ENCODE measurements at places on chromosomes 11 and 22. TPM values are rescaled to one million over a fixed set of nuclear protein-coding genes. Genes with fewer than 3 reads are reported as not detected.
A peak's percentile ranks its signal among the peaks of the same experiment; 100 is the strongest.

DNA sequence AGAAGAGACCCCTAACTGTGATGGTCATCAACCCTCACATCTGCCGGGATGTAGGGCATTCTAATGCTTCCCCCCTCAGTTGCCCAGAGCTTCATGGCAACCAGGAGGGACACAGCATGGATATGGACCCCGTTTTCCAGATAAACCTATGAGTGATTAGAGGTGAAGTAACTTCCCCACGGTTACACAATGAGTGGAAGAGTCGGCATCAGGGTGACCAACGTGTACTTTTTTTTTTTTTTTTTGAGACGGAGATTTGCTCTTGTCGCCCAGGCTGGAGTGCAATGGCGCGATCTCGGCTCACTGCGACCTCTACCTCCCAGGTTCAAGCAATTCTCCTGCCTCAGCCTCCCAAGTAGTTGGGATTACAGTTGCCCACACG is 25.0 kb downstream of the TXN2 start:
- no peak for DNase-seq

DNA sequence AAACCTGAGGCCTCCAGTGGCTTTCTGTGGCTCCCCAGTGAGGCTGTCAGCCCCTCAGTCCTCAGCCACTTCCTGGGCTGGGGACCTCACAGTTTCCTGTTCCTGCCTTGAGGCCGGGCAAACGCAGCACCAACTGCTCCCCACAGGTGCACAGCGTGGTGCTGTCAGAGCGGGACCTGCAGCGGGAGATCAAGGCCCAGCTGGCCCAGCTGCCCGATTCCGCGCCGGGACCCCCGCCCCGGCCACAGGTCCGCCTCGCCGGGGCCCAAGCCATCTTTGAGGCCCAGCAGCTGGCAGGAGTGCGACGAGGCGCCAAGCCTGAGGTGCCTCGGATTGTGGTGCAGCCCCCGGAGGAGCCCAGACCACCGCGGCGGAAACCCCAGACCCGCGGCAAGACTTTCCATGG is 5.4 kb downstream of the TBC1D10C start:
- no peak for DNase-seq

GRCh38 chr22:41576877-41577276 is 12.8 kb downstream of the PMM1 start:
- DNase-seq = peak; percentile 73

GRCh38 chr22:44192816-44193534 is 12.2 kb downstream of the PARVG start:
- DNase-seq = peak; percentile 64

DNA sequence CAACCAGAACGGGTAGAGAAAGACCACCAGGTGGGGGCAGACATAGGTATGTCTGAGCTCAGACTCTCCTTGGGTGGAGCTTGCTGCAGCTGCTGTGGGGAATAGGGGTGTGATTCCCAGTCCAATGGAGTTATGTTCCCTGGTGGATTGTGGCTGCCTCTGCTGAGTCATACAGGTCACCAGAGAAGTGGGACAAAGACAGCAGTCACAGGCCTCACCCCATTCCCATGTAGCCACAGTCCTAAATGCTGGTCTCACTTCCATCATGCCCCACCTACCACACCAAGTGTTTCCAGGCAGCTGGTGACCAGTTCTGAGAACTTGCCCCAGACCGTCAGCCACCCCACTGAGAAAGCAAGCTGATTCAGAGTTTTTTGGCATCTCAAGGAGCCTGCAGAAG is 17.5 kb downstream of the OR52E5 start:
- DNase-seq = no peak

DNA sequence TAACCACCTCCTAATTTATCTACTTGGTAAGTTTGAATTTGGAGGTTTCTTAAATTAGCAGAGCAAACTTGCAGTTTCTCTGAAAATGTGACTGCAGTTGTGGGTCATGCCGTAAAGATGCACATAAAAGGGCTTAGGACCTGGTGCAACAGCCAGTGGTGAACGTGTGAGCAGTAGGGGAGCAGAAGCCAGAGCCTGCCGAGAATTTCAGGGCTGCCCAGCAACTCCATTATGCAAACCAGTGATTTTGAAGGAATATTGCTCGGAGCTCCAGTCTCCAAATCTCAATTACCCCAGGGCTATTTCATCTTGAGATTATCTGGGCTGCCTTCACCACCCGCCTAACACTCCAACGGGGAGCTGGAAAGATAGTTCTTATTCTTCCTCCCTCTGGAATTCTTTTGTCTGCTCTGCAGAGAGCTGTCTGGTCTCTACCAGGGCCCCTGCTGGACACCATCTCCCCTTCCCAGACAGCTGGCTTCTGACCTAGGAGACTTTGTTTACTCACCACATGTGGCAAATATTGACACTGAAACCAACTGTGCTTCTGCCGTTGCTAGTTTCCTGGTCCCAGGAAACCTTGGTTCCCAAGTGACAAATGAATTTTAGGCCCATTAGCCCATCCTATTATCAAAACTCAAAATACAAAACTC is 93.9 kb downstream of the DSCAML1 start:
- DNase-seq = no peak

- DNase-seq = no peak
These were observed 312.7 kb upstream of the B3GAT1 start for GRCh38 chr11:134724779-134725140.

GRCh38 chr11:74746868-74747267 is 1.8 kb upstream of the RNF169 start:
- no peak for DNase-seq

DNA sequence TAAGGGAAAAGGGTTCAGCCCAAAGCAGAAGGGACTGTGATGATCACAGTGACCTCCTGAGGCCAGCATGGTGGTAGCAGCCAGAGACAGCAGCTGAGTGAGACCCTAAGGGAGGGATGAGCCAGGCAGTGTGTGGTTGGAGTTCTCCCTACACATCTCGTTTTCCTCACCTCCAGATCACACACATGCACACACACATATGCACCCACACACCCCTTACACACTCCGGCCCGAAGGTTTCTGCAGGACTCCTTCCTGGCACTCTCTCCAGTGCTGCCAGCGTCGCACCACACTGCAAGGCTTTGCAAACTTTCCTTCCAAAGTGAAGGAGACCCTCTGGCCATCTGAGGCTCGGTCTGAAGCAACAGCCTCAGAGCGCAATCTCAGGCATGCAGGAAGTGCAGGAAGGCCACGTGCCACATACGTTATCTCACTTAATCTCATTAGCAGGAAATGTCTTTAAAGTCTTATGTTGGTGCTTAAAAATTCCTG is 26.9 kb upstream of the TP53I11 start:
- no peak for DNase-seq

GRCh38 chr11:89176938-89177337 is 737 bp upstream of the TYR start:
- DNase-seq = no peak

DNA sequence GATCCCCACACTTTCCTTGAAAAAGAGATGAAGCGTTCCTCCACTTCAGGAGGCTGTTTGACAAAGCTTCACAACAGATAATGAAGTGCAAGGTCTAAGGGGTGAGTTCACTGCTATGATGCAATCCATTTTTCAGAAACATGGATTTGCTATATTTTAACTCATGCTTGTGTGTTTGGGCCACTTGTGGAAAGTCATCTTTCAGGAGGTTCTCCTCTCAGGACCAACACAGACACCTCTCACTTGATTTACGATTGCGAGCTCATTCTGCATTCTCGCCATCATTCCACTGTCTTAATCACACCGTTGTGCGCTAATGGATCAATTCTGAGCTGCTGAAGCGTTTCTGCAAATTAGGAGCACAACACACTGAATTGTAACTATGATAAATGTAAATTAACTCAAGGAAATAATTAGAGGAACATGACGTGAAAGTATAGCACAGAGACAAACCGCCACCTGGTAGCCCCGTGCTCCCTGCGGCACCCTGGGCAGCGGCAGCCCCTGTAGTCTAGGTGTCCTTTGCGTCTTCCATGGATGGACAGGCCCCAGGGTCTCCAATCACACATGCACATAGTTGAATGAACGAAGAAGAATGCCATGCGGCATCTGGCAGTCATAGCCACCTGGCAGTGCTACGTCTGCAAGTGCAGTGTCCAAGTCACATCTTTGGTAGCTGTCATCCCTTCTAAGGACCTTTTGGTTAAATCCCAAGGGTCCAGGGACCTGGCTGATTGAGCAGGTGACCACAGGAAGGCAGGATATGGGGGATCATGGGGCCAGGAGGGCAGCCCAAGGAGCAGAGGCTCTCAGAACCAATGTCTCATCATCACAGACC is 28.1 kb upstream of the RTL6 start:
- DNase-seq = no peak

DNA sequence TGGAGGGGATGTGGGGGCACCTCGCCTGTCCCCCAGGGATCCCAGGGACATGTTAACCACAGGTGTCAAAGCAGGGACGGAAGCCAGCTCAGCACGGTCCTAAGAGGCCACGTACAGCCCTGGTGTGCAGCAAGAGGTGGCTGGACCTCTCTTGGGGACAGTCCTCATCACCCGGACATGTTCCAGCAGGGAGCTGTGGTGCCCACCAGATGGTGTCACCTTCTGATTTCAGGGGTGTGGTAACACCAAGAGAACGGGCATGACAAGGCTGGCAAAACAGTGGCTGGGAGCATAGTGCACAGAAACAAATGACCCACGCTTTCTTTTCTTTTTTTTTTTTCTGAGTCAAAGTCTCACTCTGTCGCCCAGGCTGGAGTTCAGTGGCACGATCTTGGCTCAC is 25.6 kb upstream of the COMT start:
- DNase-seq = no peak

- DNase-seq = no peak
These were observed 37.6 kb upstream of the RIC3 start for GRCh38 chr11:8206251-8207079.

The POU2F3 gene
- total RNA-seq = 0.27 TPM

The RIMBP3C gene
- 0.64 TPM for total RNA-seq

The CPT1B gene
- 9.2 TPM for total RNA-seq

The C11orf87 gene
- total RNA-seq = 34.8 TPM

The ZP1 gene
- total RNA-seq = not detected

The PANX2 gene
- 2.7 TPM for total RNA-seq

All from cerebellum (tissue), 4 donors.